HFF-Myc (cell line): ENCODE measurements at places on chromosomes 16 and 17.

DNA sequence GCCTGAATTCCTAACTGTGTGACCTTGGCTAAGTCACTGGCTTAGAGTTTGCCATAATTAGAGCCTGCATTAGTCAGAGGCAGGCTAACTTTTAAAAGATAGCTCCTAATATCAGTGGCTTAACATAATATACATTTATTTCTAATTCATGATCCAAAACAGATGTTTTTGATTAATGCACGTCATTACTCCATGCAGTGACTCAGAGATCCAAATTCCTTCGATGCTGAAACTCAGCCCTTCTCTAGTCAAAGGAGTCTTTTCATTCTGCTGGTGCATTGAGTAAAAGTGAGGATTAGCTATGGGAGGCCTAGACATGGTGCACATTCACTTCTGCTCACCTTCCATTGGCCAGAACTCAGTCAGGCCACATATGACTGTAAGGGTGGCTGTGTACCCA lies 49.8 kb downstream of the IRX3 start:
- peak; percentile 61 for DNase-seq

DNA sequence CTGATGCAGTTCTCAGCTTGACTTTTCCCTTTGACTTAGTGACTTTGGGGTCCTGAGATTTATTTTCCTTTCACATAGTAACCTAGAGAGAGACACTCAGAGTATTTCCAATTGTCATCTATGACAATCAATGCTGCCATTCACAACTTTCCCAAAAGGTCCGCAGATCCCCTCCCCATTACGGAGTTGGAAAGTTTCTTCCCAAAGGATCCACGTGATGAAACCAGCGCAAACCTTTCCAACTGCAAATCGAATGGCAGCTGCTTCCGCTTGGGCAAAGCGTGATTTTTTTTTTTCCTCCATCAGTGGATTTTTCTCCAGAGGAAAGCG lies 538 bp upstream of the FCSK start:
- no peak for DNase-seq

GRCh38 chr17:63290784-63291183 lies 155.3 kb downstream of the CYB561 start:
- no peak for DNase-seq

- DNase-seq, result no peak
Measured at GRCh38 chr17:4127555-4127954, 15.3 kb downstream of the ZZEF1 start.

GRCh38 chr16:12917653-12918052 lies 16.3 kb downstream of the SHISA9 start:
- no peak for DNase-seq

DNA sequence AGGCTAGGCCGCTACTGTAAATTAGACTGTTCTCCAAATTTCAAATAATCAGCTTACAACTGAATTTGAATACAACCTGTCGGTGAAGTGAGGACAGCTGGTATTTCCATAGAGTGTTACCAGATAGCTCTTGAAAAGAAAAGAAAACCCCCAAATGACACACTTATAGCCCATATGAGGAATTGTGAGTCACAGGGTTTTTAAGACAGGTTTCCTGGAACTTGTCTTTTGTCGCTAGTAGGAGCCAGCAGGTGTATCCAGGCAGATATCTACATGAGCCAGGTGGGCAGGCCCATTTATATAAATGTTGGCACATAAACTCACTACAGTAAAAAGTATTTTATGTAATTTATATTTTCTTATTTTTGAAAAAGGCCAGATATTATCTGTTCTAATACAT lies 24.0 kb downstream of the TNRC6A start:
- DNase-seq, result no peak

DNA sequence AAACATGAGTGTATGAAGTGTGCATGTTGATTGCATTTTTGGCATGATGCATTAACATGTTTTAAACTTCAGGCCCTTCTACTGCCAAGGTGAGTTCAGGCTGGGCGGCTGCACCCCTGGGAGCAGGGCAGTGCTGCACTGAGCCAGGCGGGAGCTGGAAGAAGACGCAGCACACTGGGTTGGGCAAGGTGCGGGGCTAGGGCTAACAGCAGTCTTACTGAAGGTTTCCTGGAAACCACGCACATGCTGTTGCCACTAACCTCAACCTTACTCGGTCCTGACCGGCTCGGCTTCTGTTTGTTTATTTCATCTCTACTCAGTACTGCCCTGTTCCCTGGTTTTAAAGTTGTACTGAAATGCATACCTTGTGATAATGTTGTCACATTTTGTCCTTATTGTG lies 61.0 kb downstream of the MAP2K4 start:
- no peak for DNase-seq

GRCh38 chr16:57115514-57116182 lies 23.3 kb downstream of the CPNE2 start:
- no peak for DNase-seq

DNA sequence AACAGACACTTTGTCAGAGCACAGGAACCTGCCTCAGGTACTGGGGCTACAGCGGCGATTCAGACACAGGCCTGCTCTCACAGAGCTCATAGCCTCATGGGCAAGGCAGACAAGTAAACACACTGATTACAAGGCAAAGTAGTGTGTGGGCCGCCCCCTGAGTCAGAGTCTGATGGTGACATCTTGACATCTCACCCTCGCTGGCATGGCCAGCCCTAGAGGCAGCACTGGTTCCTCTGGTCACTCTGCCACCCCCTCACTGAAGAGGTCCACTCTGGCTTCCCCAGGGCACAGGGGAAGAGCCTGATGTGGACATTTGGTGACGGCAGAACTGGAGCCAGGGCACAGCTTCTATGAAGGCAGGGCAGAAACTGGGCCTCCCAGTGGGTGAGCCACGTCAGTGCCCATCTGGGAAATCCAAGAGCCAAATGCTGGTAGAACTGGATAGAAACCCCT lies 32.9 kb upstream of the TOB1 start:
- no peak for DNase-seq

GRCh38 chr17:40447148-40447644 lies 3.9 kb downstream of the IGFBP4 start:
- DNase-seq, result no peak

DNA sequence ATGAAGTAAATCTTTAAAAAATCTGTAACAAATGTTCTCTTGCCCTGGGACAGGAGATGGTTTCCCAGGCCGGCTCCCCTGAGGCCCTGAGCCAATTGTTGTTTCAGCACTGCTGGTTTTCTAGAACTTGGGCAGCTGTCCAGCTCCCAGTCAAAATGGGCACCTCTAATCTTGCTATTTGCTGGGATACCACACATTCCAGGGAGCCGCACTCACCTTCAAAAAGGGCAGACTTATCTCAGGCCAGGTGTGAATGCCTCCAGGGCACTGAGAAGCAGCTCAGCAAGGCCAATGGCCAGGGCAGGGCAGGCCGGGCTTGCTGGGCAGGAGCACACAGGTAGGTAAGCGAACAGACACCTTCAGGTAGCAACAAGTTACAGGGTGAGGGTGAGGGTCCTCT lies 24.4 kb downstream of the TRIM16 start:
- DNase-seq, result no peak

- no peak for DNase-seq
Measured at GRCh38 chr17:8073627-8074484, 13.7 kb downstream of the ALOX12B start.

DNA sequence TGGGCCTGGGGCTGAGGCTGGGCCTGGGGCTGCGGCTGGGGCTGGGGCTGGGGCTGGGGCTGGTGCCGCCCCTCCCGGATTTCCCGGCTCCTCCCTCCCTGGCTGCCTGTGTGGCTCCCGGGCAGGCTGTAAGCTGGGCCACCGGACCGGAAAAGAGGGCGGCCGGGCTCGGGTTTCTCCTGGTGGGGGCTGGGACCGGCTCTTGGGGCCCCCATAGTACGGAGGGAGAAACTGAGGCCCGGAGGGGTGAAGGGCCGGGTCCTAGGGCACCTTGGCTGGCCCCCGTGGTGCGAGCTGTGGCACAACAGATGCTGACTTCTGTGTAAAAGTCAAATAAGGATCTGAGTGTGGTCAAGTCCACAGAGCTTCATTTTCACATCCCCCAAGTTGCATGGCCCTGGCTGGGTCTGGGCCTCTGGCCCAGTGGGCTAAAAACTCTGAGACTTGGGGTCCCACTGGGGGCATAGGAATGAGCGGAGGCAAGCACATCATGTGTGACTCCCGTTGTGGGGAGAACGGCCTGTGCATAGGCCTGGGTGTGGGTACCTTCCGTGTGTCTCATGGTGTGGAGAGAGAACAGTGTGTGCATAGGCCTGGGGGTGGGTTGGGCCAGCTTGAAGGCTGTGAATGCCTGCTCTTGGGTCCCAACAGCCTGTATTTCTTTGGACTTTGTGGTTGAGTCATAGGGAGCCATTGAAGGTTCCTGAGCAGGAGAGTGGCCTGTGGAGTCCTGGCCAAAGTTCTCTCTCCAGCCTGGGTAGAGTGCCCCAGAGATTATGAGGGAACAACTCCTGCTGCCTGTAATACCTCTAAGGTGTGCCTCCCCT lies 123.9 kb upstream of the CIBAR2 start:
- DNase-seq, result no peak

GRCh38 chr17:40348562-40349476 lies 15.7 kb downstream of the GJD3 start:
- no peak for DNase-seq

DNA sequence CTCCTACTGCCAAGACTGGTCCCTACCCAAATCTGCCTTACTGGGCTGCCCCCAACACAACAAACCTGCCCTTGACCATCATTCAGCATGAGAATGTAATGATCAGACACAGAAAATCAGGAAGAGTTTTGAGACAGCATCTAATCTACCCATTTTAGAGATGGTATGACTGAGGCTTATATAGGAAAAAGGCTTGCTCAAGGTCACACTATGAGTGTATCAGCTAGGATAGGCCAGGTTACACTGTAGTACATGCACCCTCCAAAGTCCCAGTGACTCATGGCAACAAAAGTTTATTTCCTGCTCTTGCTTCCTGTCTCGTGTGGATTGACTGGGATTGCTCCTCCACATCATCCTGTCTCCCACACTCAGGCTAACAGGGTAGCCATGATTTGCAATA lies 27.9 kb downstream of the NLRC5 start:
- DNase-seq, result no peak

DNA sequence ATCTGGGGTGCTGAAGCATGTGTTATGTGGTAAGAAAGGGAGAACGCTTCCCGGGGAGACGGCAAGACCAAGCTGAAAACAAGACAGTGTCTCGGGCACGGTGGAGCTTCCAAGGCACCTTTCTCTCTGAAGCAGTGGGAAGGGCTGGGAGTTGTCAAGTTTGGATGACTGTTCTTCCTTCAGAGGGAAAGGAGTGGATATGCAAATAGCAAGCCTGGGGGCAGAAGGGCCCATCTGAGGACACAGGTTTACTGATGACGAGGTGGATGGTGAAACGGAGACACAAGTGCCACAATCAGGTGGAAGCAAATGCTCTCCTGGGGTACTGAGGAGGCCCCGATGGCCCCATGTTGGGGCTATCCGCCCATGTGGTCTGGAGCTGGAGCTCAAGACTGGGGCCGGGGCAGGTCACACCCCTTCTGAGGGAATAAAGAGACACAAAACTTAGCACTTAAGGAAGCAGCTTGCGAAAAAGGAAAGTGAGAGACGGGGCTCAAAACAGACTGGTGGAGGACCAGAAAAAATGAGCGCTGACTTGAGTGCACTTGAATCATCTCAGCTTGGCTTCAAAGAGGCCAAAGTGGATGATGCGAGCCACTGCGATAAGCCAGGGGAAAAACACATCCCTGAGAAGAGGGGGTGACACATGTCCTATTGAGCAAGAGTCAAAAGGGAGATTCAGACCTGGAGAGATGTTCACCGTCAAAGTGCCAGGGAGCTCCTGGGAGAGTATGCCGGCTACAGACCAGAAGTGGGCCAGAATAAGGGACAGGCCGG lies 34.8 kb upstream of the MTSS2 start:
- DNase-seq, result no peak

DNA sequence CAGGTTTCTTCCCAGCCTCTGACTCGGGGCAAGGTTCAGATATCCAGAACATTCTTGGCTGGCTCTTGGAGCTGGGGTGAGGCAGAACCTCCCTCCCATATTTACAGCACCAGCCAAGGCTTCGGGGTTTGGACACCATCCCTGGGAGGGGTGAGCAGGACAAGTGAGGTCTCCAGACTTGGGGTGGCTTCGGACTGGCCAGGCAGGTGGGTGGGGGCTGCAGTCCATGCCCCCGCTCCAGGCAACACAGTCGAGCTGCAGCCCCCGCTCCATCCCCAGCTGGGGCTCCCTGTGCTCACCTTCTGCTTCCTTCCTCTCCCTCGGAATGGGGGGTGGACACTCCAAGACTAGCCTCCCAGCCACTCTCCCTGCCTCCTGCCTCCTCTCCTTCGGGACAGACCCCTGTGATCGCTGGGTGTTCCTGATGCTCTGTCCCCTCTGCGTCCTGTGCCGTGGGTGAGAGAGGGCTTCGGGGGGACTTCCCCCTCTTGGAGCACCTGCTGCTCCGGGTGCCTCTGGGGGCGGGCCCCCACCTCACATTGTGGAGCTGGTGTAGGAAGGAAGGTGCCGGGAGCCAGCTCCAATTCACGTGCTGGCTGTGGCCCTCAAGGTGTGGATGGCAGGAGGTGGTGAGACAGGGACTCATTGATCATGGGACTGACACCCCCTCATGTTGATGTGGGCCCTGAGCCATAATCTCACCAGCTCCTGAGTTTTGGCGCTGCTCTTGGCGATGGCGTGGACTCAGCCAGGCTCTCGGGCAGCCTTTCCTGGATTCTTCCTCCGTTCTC lies 189.2 kb downstream of the SEC14L1 start:
- no peak for DNase-seq

GRCh38 chr17:5978496-5978895 lies 91.7 kb upstream of the WSCD1 start:
- no peak for DNase-seq

DNA sequence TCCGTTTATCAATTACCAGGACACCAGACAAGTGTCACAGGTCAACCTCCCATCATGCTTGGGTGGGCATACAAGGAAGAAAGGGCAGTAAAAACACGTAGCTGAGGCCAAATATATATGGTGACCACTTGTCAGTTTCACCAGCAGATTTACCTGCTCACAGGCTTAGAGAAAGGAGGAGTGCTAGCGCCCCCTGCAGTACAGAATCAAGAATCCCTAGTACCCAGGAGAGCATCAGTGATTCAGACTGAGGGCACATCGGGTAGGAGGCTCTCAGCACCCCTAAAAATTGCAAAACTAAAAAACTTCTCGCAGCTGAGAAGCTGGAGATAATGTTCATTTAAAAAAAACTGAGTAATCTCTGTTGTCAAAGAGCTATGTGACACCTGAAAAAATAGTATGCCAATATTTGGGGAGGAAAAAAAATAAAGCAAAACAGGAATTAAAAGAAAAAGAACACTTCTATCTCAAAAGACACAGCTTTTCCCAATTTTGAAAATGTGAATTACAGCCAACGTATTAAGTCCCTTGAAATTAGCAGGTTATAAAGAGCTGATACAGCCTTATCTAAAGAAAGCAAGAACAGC lies 21.2 kb upstream of the MON1B start:
- DNase-seq, result peak; percentile 12

DNA sequence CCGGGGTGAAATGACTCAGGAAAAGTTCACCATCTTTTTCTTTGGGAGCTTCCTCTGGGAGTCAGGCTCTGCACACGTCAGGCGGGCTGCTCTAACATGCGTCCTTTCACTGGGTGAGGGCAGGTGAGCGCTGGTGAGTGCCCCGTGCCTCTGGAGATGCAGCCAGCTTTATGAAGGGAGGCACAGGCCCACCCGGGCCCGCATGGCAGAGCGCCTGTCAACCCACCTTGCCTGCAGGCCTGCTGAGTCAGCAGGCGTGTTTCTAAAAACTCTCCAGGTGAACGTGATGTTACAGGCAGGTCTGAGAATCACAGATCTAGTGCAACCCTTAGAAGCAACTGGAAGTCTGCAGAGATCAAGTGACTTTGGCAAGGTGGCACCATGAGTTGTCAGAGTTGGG lies 18.4 kb downstream of the MAP1LC3B start:
- DNase-seq, result no peak

GRCh38 chr16:27236635-27237218 lies 31.8 kb downstream of the NSMCE1 start:
- DNase-seq, result no peak

- peak; percentile 17 for DNase-seq
Measured at GRCh38 chr16:83552228-83552627, 255.6 kb upstream of the HSBP1 start.
